CD4-positive, alpha-beta T cell (primary cell): ENCODE measurements at places on chromosomes 3 and 15. TPM values are rescaled to one million over a fixed set of nuclear protein-coding genes. Genes with fewer than 3 reads are reported as not detected.

GRCh38 chr3:43257850-43258249, 28.5 kb upstream of the SNRK start:
- no peak for DNase-seq
- H3K4me1 ChIP-seq: peaks cover 25% of the 10 kb centered on the region
- H3K27me3 ChIP-seq: no peaks in the 10 kb centered on the region
- no peaks in the 10 kb centered on the region for H3K36me3 ChIP-seq
- no peak overlapping the region for H3K4me3 ChIP-seq

- H3K36me3 ChIP-seq: no peaks in the 10 kb centered on the region
- H3K27me3 ChIP-seq: peaks cover 30% of the 10 kb centered on the region
- H3K4me3 ChIP-seq: peak overlapping the region; percentile 28
- H3K27ac ChIP-seq: no peak overlapping the region
- DNase-seq: peak; percentile 7
Observed at GRCh38 chr15:68843425-68844311, 23.0 kb upstream of the ANP32A start.

Gene OR4F15
- not detected for total RNA-seq

Gene GPR87
- total RNA-seq: not detected

Gene TLR9
- total RNA-seq: 0.08 TPM

Gene BAHD1
- 21.5 TPM for total RNA-seq

- H3K4me1 ChIP-seq: no peaks in the 10 kb centered on the region
- H3K4me3 ChIP-seq: no peak overlapping the region
- peaks cover 32% of the 10 kb centered on the region for H3K36me3 ChIP-seq
Observed at GRCh38 chr15:49026700-49027099, 19.5 kb downstream of the SECISBP2L start.

- no peak for DNase-seq
- no peak overlapping the region for H3K27ac ChIP-seq
- H3K4me3 ChIP-seq: no peak overlapping the region
- H3K27me3 ChIP-seq: no peaks in the 10 kb centered on the region
Observed at GRCh38 chr3:60536420-60536819, 714.8 kb downstream of the FHIT start.

DNA sequence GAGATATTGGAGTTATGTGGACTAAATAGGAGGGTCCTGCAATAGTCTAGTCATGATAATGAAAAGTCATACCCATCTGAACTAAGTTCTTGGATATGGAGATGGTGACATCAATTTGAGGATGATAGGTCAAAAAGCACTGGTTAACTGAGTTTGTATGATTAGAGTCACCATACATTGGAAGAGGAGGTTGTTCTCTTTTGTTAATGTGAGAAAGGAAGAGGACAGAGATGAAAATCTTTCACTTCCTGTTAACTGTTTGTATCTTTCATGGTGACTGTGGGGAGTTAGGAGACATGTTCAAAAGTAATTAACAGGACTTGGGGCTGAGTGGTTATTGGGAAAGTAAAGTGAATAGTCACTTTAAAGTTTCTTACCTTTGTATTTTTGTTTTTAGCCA, 11.1 kb downstream of the TMEM62 start:
- DNase-seq: no peak
- H3K27me3 ChIP-seq: no peaks in the 10 kb centered on the region
- peaks cover 29% of the 10 kb centered on the region for H3K36me3 ChIP-seq
- H3K27ac ChIP-seq: no peak overlapping the region
- H3K4me1 ChIP-seq: peaks cover 3% of the 10 kb centered on the region
- no peak overlapping the region for H3K4me3 ChIP-seq

Gene LMAN1L
- 0.93 TPM for total RNA-seq

- no peak overlapping the region for H3K4me3 ChIP-seq
- no peak for DNase-seq
- no peak overlapping the region for H3K27ac ChIP-seq
- no peaks in the 10 kb centered on the region for H3K36me3 ChIP-seq
- H3K27me3 ChIP-seq: no peaks in the 10 kb centered on the region
Observed at GRCh38 chr3:179526989-179527391, 35.7 kb upstream of the ACTL6A start.

GRCh38 chr15:64813075-64813474, 12.4 kb downstream of the PIF1 start:
- H3K4me1 ChIP-seq: peaks cover 6% of the 10 kb centered on the region
- no peak for DNase-seq
- peaks cover 3% of the 10 kb centered on the region for H3K27me3 ChIP-seq
- no peak overlapping the region for H3K27ac ChIP-seq

Gene PRR20G
- not detected for total RNA-seq

Gene CLSTN2
- not detected for total RNA-seq

Gene TMEM266
- not detected for total RNA-seq

DNA sequence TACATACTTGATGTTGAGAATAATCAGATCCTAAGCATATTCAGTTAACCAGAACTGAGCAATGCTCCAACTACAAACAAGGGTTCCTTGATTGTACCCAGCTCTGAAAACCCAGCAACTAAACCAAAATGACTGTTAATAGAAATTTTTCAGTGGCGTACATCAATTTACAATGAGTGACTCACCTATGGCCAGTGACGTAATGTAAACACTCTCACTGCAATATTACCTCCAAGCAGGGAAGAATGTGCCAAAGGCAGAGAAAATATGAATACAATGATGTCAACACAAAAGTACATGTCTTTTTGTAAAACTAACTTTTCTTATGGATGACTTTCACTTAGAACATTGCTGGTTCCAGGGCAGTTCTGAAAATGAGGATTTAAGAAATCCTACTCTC, 611.3 kb downstream of the EDEM1 start:
- no peaks in the 10 kb centered on the region for H3K4me1 ChIP-seq
- H3K36me3 ChIP-seq: no peaks in the 10 kb centered on the region
- no peaks in the 10 kb centered on the region for H3K27me3 ChIP-seq

Gene ONECUT1
- not detected for total RNA-seq

DNA sequence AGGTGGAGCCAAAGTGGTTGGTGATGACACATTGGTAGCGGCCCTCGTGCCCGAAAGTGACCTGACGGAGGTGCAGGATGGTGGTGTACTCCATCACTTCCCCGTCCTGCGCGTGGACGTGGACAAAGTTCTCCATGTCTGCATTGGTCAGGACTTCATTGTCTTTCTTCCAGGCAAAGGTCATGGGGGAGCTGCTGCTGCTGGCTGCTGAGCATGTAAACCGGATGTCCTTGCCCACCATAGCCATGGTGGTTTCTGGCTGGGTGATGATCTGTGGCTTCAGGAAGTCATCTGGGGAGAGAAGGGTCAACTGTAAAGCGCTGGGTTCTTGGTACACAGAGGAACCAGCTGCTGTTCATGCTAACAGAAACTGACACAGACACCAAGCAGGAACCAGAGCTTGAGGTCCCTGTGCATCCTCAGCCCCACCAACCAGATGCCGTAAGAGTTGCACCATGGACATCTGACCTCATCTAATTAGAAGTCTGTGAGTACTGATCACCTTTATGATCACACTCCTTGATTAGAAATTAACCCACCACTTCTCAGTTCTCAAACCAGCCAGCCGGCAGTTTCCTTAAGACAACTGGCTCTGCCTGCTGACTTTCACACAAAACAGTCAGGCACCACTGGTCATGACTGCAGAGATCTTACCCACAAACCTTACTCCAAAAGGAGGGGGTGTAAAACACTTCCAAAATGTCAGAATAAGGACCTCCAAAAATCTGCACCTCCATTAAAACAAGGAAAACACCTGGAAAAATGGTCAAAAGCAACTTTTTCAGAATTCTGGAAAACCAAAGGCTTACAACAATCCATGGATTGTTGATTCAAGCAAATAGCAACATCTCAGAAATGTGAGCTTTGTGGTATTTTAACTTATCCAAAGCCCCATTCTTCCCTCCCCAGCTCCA, 114.6 kb downstream of the LRIG1 start:
- no peak for DNase-seq
- no peak overlapping the region for H3K4me3 ChIP-seq
- H3K4me1 ChIP-seq: peaks cover 7% of the 10 kb centered on the region
- H3K36me3 ChIP-seq: peaks cover 59% of the 10 kb centered on the region

- no peak overlapping the region for H3K4me3 ChIP-seq
- H3K27me3 ChIP-seq: no peaks in the 10 kb centered on the region
- H3K36me3 ChIP-seq: no peaks in the 10 kb centered on the region
- H3K4me1 ChIP-seq: no peaks in the 10 kb centered on the region
- no peak for DNase-seq
Observed at GRCh38 chr15:42071717-42072116, 22.6 kb downstream of the PLA2G4D start.

Gene ATP6V1A
- total RNA-seq: 8.7 TPM

Gene GPR15
- 8.4 TPM for total RNA-seq

Gene TRANK1
- 39.2 TPM for total RNA-seq

Gene ARHGAP11A
- total RNA-seq: 5.8 TPM

- no peak overlapping the region for H3K27ac ChIP-seq
- no peaks in the 10 kb centered on the region for H3K4me1 ChIP-seq
- no peaks in the 10 kb centered on the region for H3K36me3 ChIP-seq
Observed at GRCh38 chr3:120931593-120931992, 23.6 kb downstream of the STXBP5L start.

DNA sequence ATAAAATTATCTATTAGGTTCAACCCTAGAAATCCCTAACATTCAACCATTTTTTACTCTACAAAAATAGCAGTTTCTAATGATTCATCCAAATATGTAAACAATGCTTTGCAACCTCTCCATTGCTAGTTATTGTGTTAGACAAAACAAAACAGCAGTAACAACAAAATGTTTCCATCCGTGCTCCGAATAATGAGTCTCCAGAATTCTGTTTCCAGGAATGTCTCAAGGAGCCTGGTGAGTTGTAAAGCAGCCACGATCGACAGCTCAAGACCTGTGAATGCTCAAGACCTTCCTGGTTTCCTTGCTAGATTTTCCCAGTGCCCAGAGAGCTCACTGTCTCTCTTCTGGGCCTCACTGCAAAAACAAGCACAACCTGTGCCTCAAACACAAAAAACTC, 49.9 kb downstream of the CHRD start:
- H3K4me1 ChIP-seq: no peaks in the 10 kb centered on the region
- no peaks in the 10 kb centered on the region for H3K27me3 ChIP-seq
- H3K36me3 ChIP-seq: no peaks in the 10 kb centered on the region
- no peak for DNase-seq
- H3K4me3 ChIP-seq: no peak overlapping the region

DNA sequence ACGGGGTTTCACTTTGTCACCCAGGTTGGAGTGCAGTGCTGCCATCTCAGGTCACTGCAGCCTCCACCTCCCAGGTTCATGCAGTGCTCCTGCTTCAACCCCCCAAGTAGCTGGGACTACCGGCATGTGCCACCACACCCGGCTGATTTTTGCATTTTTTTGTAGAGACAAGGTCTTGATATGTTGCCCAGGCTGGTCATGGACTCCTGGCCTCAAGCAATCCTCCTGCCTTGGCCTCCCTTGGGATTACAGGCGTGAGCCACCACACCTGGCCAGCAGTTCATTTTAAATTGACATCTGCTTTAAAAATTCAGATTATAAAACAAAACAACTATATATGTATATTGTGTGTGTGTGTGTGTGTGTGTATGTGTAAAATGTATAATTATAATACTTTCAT, 38.3 kb downstream of the CALML4 start:
- DNase-seq: no peak
- no peak overlapping the region for H3K27ac ChIP-seq
- H3K4me1 ChIP-seq: no peaks in the 10 kb centered on the region
- H3K4me3 ChIP-seq: no peak overlapping the region

Gene CLDN18
- total RNA-seq: not detected
